Stimulated activated CD8-positive, alpha-beta memory T cell treated with anti-CD3 and anti-CD28 coated beads, Interleukin-2, amount 100 ng/mL, for 48 hours (primary cell): ENCODE measurements at places on chromosomes 6 and 20.

DNA sequence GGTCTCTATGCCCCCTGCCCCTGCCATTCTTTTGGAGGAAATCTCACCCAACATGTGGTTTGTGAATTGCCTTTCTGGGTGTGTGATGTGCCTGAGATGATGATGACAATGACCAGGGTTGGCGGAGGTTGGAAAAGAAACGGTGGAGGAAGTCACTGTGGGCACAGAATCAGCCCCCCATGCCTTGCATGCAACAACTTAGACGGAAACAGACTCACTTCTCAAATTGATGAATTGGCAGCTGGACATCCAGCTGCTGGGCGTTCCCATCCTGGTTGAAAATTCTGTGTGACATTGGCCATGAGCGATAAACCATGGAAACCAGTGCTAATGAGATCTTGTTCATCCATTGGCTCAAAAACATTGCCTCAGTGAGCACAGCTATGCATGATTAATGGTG lies 95.8 kb upstream of the LY86 start:
- no peak for DNase-seq

GRCh38 chr20:11119573-11119972 lies 445.8 kb upstream of the JAG1 start:
- no peak for DNase-seq

GRCh38 chr20:13012886-13013285 lies 4.1 kb downstream of the SPTLC3 start:
- DNase-seq, result no peak

DNA sequence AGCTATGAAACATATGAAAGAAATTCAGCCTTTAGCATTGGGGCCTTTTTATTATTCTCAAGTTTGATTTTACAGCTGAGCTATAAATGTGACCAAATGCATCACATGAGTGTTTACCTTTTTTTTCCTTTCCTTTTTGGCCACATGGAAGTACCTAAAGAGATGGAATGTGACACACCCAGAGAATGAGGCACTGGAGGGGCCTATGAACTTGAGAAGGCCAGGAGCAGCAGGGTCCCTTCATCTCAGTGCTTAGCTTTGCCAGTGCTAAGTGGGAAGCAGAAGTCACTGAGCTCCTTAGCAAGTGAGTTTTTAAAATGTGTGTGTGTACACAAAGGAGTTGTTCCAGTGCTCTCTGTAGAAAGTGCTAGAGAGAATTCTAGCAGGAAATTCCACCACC lies 44.7 kb downstream of the RREB1 start:
- no peak for DNase-seq

GRCh38 chr6:89736893-89737292 lies 82.7 kb downstream of the MDN1 start:
- DNase-seq, result no peak

- DNase-seq, result no peak
Measured at GRCh38 chr6:52547647-52548352, 29.1 kb downstream of the TRAM2 start.

- DNase-seq, result no peak
Measured at GRCh38 chr6:658244-658643, 1.3 kb upstream of the HUS1B start.

DNA sequence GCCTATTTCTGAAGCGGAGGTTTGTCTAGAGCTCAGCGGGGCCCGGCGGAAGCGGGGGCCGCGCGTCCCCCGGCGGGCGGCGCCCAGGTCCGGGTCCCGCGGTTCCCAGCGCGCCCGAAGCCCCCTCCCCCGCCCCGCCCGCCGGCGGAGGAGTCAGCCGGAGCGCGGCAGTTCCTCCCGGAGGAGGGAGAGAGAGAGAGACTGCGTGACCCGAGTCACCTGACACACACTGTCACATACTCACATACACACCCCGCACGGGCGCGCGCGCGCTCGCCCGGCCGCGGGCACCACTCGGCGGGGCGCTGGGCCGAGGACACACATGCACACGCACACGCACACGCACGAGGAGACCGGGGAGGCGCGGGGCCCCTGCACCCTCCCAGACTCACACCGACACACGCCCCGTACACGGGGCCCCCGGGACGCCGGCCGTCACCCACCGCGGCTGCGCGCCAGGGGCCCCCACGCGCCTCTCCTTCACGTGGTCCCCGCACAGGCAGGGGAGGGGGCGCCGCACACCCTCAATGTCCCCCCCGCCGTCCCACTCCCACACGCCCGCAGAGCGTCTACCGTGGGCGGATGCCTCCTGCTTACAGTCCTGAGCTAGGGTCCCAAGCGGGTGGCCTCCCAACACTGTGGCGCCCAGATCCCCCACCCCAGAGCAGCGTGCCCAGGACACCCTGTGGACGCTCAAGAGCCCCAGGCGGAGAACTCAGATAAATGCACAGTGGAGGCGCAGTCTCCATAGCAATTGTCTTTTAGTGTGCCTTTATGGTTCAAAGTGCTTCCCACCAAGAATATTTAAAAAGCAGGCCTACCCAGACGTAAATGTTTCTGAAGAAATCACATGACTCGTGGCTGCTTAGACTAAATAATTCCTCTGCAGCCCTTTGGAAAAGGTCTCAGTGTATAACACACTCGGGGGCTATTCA lies at the start of gene RRAGD:
RRAGD (minus strand) TSS at position 203 of the 935 bp plus-strand sequence. CDS start 280 bp downstream, outside the sequence.
- DNase-seq, result peak; percentile 38

DNA sequence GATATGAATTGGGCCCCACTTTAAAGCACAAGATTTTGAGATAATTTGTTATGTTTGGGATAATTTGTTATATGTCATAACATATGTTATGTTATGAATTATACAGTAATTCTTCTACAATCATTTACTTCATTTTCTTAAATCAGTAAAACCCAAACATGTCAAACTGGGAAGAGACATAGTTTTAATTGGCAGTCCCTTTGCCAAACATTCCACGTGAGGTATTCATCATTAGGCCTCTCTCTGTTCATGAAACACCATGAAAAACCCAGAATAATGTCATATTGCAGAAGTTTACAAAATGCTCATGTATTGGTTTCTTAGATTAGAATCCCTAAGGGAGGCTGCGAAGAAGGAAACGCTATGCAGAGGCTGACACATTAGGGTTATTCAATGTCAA lies 89.4 kb upstream of the PDE10A start:
- DNase-seq, result no peak

DNA sequence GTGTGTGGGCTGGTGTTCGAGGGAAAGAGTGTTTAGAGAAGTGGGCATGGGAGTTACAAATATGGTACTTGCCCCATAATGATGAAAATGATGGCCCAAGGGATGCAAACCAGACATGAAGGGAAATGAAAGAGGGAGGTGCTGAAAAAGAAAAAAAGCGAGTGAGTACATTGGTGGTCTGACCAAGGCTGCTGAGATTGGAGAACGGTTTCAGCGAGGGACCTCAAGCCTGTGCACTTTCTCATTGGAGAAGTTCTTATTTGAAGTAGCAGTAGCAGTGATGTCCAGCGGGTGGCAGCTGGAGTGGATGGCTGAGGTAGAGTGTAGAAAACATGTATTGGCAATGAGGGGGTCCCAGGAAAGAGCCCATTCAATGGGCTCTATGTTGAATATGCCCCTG lies 54.8 kb downstream of the TNFAIP3 start:
- no peak for DNase-seq

DNA sequence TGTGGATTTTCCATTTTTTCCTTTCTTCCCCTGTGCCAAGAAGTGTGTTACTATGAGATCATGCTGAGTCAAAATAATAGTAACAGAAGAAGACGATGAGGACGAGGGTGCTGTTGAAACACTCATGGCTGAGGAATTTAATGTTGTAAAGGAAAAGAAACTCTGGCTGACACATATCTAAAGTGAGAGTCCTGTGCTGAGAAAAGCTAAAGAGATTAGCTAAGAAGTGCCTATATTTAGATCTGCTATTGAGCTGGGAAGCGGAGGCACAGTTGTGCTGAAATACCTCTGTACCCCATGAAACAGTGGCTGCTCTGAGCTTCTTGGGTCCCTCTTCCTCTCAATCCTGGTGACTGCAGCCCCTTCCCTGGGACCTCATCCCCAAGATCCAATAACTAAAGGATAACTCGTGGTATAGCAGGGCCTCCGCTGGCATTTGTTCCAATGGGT lies 1.1 kb upstream of the SYTL3 start:
- no peak for DNase-seq

GRCh38 chr6:117346142-117346930 lies 79.4 kb downstream of the ROS1 start:
- DNase-seq, result no peak

GRCh38 chr6:53316142-53316541 lies 32.6 kb downstream of the ELOVL5 start:
- DNase-seq, result no peak

GRCh38 chr20:34562641-34563040 lies 4.1 kb downstream of the MAP1LC3A start:
- DNase-seq, result no peak

DNA sequence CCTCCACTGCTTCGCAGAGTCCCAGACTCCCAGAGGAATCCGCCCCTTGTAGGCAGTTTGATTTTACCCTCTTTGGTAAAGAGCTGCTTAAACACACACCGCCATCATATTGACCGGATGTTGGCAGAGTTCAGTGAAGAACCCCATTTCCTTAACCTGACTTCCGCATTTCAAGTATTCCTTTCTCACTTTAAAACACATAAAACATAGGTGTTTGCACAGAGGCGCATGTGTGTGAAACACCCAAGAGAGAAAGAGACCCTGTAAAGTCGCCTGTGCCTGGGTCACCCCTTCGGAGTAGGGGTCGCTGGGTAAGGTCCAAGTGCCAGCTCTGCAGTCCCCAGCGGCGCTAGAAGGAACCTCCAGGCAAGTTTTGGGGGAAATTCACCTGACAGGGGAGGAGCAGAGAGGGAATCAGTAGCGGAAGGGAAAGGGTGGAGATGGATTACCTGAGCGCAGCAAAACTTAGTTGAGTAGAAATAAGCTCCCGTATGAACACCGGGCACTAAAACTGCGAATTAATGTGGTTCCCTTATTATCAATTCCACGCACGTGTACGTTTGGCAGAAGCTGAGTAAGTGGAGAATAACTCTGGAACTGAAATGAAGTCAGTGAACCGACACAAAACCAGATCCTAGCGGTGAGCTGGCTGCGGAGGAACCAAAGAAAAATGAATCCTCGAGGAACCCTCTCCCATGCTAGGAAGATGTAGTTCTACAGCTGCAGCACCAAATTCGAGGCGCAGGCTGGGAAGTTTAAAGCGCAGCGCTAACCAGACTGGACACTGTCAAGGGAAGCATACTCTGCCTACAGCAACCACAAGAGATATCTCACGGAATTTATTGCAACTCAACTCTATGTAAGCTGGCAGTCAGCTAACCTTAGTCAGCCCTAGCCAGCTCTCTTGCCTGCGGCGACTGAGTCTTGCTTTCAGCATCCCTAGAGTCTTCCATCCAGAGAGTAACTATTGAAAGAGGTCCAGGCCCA lies 3.5 kb upstream of the HTR1B start:
- no peak for DNase-seq

GRCh38 chr6:82573254-82573972 lies 209.8 kb downstream of the TPBG start:
- no peak for DNase-seq

- DNase-seq, result no peak
Measured at GRCh38 chr6:14865531-14866100, 380.3 kb upstream of the JARID2 start.

DNA sequence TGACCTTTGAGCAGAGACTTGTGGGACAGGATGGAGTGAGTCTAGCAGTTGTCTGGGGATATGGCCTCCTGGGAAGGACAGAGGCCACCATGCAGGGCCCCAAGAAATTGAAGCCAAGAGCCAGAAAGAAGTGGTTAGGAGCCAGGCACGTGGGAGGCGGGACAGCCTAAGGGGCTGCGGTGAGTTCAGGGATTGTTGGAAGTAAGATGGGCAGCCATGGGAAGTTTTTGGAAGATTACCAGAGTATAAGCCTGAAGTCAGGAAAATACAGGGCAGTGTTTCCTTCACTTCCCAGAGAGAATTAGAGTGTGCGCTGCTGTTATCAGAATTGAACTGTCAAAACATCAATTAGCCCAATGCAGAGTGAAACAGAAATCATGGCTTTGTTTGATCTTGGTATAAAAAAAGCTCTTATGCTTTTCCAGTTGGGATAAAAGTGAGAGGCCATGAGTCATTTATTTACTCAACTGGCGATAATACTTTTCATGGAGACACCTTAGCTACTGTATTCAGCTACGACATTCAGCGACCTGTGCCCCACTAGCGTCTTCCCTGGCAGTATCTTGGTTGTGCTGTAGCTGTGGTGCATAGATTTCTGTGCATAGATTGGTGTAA lies 66.9 kb downstream of the PHACTR2 start:
- DNase-seq, result no peak

DNA sequence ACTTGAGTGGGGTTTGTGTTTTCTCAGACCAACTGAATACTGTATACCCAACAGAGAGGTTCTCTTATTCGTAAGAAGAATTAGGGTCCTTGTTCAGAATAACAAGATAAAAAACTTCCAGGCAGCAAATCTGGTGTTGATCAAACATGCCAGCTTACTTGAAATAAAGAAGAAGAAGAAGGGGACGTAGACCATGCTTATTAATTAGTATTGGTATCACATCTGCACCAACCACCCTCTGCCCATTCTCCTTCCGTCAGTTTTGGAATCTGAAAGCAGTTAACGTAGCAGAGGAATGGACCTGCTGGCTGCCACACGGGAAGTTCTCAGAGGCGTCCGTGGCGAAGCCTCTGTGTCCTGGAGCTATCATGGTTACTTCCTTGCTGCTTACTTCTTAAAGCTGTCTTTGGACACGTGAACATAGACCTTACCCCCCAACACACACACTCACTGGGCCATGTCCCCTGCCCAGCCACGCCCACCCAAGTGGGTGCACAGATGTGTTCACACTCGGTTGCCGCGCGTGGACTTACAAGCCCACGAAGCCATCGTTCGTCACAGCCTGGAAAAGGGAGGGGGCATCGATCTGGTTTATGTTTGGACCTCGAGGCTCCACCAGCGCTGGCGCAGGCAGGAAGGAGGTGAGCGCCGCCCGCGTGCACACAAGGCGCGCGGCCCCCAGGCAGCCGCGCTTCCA lies 4.1 kb upstream of the DLL1 start:
- no peak for DNase-seq

GRCh38 chr6:14697427-14697826 lies 548.4 kb upstream of the JARID2 start:
- no peak for DNase-seq

GRCh38 chr20:5691918-5692618 lies 58.1 kb upstream of the SHLD1 start:
- DNase-seq, result no peak

DNA sequence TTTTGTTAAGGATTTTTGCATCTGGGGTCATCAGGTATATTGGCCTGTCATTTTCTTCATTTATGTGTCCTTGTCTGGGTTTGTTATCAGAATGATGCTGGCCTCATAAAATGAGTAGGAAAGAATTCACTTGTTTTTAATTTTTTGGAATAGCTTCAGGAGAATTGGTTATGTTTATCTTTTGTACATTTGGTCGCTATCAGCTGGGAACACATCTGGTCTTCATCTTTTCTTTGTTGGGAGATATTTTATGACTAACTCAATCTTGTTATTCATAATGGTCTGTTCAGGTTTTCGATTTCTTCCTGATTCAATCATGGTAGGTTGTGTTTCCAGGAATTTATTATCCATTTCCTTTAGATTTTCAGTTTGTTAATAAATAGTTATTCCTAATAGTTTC lies 207.5 kb upstream of the ASCC3 start:
- no peak for DNase-seq

- no peak for DNase-seq
Measured at GRCh38 chr6:100001915-100002388, 7.9 kb upstream of the MCHR2 start.

GRCh38 chr6:36917541-36918193 lies 31.9 kb downstream of the C6orf89 start:
- DNase-seq, result no peak

GRCh38 chr6:44219053-44219814 lies 2.5 kb downstream of the MYMX start:
- DNase-seq, result peak; percentile 23
